Ecto neural progenitor cell (in vitro differentiated cells): ENCODE measurements at places on chromosomes 4 and X.

GRCh38 chr4:17096692-17097091 is 198.2 kb upstream of the LDB2 start:
- no peak for DNase-seq

- peak; percentile 82 for DNase-seq
These were observed 200.6 kb downstream of the BCOR start for GRCh38 chrX:39896951-39897740.

DNA sequence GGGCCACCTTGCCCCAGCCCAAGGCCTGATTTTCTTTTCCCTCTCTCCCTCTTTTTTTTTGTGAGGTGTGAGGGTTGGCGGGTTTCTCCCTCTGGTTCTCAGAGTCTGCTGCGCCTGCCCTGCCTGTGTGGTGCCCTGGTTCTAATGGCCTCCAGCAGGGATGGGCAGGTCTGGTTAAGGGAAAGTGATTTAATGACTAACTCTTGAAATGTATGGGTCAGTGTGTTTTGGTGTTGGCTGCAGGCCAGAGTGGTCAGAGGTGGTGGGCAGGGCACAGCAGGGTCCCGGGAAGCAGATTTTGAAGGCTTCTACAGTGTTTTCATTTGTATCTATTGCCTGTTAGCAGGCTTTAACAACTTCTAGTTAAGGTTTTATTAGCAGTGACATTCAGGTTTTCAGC is 39.0 kb downstream of the JADE1 start:
- no peak for DNase-seq

GRCh38 chr4:78763251-78763650 is 12.9 kb upstream of the BMP2K start:
- no peak for DNase-seq

DNA sequence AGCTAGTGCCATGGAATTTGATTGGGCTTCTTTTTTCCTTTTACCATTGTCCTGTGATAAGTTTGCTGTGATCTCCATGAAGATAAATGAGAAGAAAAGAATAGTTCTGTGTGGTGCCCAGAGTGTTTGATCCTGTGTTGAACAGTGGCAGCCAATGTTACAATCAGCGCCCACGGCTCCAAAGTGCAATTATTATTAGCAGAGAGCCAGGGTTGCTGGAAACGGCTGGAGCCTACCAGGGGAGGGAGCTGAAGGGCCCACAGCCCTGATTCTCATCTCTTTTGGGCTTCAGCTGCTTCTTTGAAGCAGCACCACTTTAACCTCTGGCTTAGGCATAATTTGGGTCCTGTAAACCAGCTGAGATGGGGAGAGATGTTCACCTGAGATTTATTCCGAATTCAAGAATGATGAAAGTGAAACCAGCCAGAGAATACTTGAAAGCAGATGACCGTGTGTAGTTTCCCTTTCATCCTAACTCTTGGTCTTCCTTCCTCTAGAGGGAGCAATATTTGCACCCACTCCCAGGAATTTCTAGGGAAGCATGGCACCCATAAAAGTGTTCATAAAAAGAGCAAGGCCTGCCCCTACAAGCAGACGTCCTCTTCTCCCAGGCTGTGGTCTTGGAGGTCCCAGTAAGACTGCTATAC is 298.3 kb downstream of the EVC2 start:
- no peak for DNase-seq

GRCh38 chr4:25890571-25891485 is 23.2 kb upstream of the SMIM20 start:
- peak; percentile 63 for DNase-seq

GRCh38 chrX:12439416-12439815 is 301.1 kb downstream of the FRMPD4 start:
- DNase-seq: no peak
